ENCODE measurements at places on chromosomes 5 and 9. TPM values are rescaled to one million over a fixed set of nuclear protein-coding genes. Genes with fewer than 3 reads are reported as not detected.

TAF1L gene
- total RNA-seq, result 0.09 TPM

QSOX2 gene
- 17.8 TPM for total RNA-seq

IFNK gene
- 0.43 TPM for total RNA-seq

SLC9A3 gene
- 1.2 TPM for total RNA-seq

GGTA1 gene
- 0.11 TPM for total RNA-seq

PCDHGC4 gene
- total RNA-seq, result 6.1 TPM

LAMC3 gene
- 0.70 TPM for total RNA-seq

HSPB3 gene
- 1.7 TPM for total RNA-seq

PCDHGB1 gene
- total RNA-seq, result 2.4 TPM

PLAC8L1 gene
- not detected for total RNA-seq

GLT6D1 gene
- not detected for total RNA-seq

PCDHGB4 gene
- total RNA-seq, result 92.9 TPM

All from motor neuron (in vitro differentiated cells).